Activated T-cell treated with anti-CD3 and anti-CD28 coated beads, Interleukin-2, amount 50 U/mL, for 24 hours (primary cell): ENCODE measurements at places on chromosomes 2 and 18.

DNA sequence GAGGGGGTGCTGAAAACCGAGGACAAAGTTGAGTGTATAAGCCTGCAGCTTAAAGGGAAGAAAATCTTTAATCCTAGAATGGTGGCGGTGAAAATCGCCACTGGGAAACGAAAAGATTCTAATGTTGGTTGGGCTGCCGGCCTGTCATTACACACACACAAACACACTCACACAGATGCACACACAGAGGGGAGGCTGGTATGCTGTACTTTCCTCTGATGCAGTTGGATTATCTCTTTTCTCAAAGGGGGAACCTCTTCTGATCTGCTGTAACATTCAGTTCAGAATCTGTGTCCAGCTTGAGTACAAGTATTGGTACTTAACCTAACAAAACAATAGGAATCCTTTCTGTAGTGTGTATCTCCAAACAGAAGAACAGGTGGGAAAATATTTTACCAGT is 39.0 kb downstream of the ANXA4 start:
- H3K4me1 ChIP-seq, result peaks cover 14% of the 10 kb centered on the region
- H3K36me3 ChIP-seq, result no peaks in the 10 kb centered on the region
- no peaks in the 10 kb centered on the region for H3K27me3 ChIP-seq
- no peak for DNase-seq
- H3K27ac ChIP-seq, result no peak overlapping the region

- H3K36me3 ChIP-seq, result no peaks in the 10 kb centered on the region
- peaks cover 3% of the 10 kb centered on the region for H3K4me1 ChIP-seq
- no peak overlapping the region for H3K27ac ChIP-seq
- H3K4me3 ChIP-seq, result no peak overlapping the region
Measured at GRCh38 chr18:47754311-47755101, 176.0 kb downstream of the SMAD2 start.

GRCh38 chr2:9946818-9947217 is 4.7 kb upstream of the GRHL1 start:
- H3K27ac ChIP-seq, result no peak overlapping the region
- peaks cover 3% of the 10 kb centered on the region for H3K4me1 ChIP-seq
- peaks cover 50% of the 10 kb centered on the region for H3K27me3 ChIP-seq
- DNase-seq, result no peak

DNA sequence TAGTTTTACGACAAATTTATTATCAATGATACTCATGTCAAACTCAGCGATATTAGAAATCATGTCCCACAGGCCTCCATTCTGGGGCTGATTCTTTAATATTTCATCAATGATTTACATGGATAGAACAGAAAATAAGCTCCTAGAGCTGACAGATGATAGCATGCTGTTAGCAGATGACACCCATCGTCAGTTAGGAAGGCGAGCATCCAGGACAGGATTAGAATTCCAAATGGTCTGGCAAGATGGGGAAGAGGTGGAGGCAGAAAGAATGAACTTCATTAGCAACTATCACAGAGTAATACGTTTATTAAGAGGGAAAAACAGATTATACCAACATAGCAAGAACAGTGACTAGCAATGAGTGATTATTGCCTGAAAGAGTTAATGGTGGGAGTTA is 46.2 kb upstream of the ACVR1 start:
- H3K27me3 ChIP-seq, result no peaks in the 10 kb centered on the region
- no peak overlapping the region for H3K27ac ChIP-seq
- DNase-seq, result no peak
- H3K4me1 ChIP-seq, result peaks cover 10% of the 10 kb centered on the region
- H3K4me3 ChIP-seq, result no peak overlapping the region
- H3K36me3 ChIP-seq, result no peaks in the 10 kb centered on the region

- no peaks in the 10 kb centered on the region for H3K27me3 ChIP-seq
- H3K27ac ChIP-seq, result peak overlapping the region; percentile 94
- peak overlapping the region; percentile 61 for H3K4me3 ChIP-seq
- peaks cover 65% of the 10 kb centered on the region for H3K4me1 ChIP-seq
Measured at GRCh38 chr18:13437796-13438506, 219.4 kb downstream of the LDLRAD4 start.

- peaks cover 8% of the 10 kb centered on the region for H3K27me3 ChIP-seq
- H3K36me3 ChIP-seq, result no peaks in the 10 kb centered on the region
- H3K27ac ChIP-seq, result no peak overlapping the region
- no peaks in the 10 kb centered on the region for H3K4me1 ChIP-seq
Measured at GRCh38 chr2:67840460-67841068, 222.2 kb downstream of the C1D start.

GRCh38 chr18:79763407-79763806 is 34.3 kb upstream of the KCNG2 start:
- no peak overlapping the region for H3K27ac ChIP-seq
- H3K36me3 ChIP-seq, result no peaks in the 10 kb centered on the region
- no peak for DNase-seq
- H3K4me3 ChIP-seq, result no peak overlapping the region
- H3K4me1 ChIP-seq, result no peaks in the 10 kb centered on the region
- peaks cover 14% of the 10 kb centered on the region for H3K27me3 ChIP-seq

DNA sequence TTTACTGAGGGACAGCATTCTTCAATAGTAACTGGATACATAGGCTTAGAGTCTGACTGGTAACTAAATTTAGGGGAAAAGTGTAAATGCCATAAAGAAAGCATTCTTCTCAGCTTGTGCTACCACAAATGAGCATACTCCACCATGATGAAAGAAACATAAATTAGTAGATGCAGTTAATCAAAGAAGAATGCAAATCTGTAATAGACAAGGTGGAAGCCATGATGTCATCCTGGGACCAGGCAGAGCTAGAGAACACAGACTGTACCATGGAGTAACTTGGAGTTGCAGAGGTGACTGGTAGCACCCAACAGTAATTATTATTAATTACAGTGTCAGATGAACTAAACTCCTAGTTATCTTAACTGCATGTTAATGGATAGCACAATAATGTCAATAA is 51.7 kb downstream of the RBKS start:
- H3K4me3 ChIP-seq, result no peak overlapping the region
- H3K27ac ChIP-seq, result no peak overlapping the region
- no peak for DNase-seq
- H3K27me3 ChIP-seq, result no peaks in the 10 kb centered on the region
- H3K36me3 ChIP-seq, result no peaks in the 10 kb centered on the region

DNA sequence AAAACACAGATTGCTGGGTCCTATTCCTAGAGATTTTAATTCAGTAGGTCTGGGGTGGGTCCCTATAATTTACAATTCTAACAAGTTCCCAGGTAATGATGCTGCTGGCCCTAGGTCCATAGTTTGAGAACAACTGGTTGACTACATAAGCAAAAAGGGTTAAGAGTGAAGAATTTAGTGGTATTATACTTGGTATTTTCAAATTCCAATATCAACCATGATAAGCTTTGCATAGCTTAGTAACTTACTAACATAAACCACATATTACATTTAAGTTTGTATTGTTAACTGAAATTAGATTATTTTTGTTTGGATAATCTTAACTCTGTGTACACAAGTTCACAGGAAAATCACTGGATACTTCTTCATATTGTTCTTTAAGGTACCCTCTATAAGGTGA is 862.9 kb upstream of the ACVR2A start:
- DNase-seq, result no peak
- no peak overlapping the region for H3K27ac ChIP-seq
- no peak overlapping the region for H3K4me3 ChIP-seq
- no peaks in the 10 kb centered on the region for H3K4me1 ChIP-seq
- no peaks in the 10 kb centered on the region for H3K27me3 ChIP-seq
- H3K36me3 ChIP-seq, result no peaks in the 10 kb centered on the region

- H3K27ac ChIP-seq, result no peak overlapping the region
- H3K4me3 ChIP-seq, result no peak overlapping the region
- peaks cover 3% of the 10 kb centered on the region for H3K4me1 ChIP-seq
- H3K27me3 ChIP-seq, result peaks cover 10% of the 10 kb centered on the region
- DNase-seq, result no peak
Measured at GRCh38 chr2:208172125-208172524, 8.7 kb upstream of the CRYGA start.

GRCh38 chr18:49161627-49162026 is 210.9 kb upstream of the SMAD7 start:
- no peaks in the 10 kb centered on the region for H3K27me3 ChIP-seq
- peaks cover 20% of the 10 kb centered on the region for H3K4me1 ChIP-seq
- H3K36me3 ChIP-seq, result peaks cover 63% of the 10 kb centered on the region

DNA sequence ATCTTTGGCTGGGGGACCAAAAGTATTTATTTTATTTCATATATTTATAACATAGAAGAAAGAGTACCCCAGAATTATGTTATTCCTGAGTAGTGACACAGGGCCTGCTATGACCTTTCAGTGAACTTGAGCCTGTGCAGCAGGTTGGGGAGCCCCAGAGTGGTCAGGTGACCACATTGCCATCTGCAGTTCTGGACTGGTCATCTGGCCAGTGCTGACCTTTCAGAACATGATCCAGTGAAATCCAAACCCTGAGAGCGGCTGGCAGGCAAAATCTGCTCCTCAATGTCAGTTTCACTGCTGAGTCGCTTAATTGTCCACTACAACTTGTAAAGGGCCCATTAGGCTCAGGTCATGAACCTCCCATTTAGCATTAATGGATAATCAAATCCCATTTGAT is 336.7 kb upstream of the KCNH7 start:
- no peak overlapping the region for H3K4me3 ChIP-seq
- no peaks in the 10 kb centered on the region for H3K27me3 ChIP-seq
- DNase-seq, result no peak
- no peaks in the 10 kb centered on the region for H3K4me1 ChIP-seq

- H3K4me1 ChIP-seq, result peaks cover 44% of the 10 kb centered on the region
- H3K27ac ChIP-seq, result peak overlapping the region; percentile 85
- H3K4me3 ChIP-seq, result no peak overlapping the region
- H3K36me3 ChIP-seq, result peaks cover 47% of the 10 kb centered on the region
- no peak for DNase-seq
Measured at GRCh38 chr2:7013471-7014160, 96.4 kb downstream of the RNF144A start.

DNA sequence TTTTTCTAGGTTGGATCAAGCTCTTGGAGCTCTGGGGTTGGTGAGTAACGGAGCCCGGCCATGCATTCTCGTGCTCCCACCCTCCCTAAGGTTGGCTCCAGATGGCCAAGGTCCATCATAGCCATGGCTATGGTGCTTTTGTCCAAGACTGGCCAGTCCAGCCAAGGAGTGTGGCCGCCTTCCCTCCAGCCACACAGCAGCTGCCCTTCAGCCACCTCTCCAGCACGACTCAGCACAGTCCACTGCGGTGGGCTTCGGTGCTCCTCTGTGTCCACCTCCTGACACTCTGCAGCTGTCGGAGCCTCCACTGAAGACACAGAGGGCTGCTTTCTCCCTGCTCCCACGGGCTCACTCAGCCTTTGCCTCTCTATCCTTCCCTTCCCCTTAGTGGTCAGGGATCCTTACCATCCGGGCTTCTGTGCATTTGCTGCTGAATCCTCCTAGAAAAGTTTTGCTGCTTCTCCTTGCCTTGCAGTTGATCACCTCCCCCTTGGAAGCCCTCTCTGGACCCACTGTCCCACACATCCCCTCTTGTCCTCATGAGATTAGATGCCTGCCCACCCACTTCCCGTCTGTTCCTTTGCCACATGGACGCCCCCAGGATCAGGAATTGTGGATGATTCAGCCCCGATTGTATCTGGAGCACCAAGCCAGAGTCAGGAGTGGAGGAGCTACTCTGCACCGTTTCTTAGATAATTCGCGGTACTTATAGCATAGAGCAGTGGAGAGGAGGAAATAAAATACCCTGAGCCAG is 177.1 kb upstream of the COPS8 start:
- no peak overlapping the region for H3K4me3 ChIP-seq
- no peaks in the 10 kb centered on the region for H3K4me1 ChIP-seq
- H3K27me3 ChIP-seq, result peaks cover 21% of the 10 kb centered on the region
- DNase-seq, result no peak
- no peak overlapping the region for H3K27ac ChIP-seq
- H3K36me3 ChIP-seq, result no peaks in the 10 kb centered on the region

- no peak for DNase-seq
- peaks cover 7% of the 10 kb centered on the region for H3K4me1 ChIP-seq
- H3K27ac ChIP-seq, result no peak overlapping the region
- H3K27me3 ChIP-seq, result no peaks in the 10 kb centered on the region
- no peak overlapping the region for H3K4me3 ChIP-seq
Measured at GRCh38 chr2:234204480-234204879, 154.0 kb downstream of the SPP2 start.

GRCh38 chr2:15763106-15763821 is 171.6 kb downstream of the DDX1 start:
- H3K4me3 ChIP-seq, result no peak overlapping the region
- DNase-seq, result no peak
- no peak overlapping the region for H3K27ac ChIP-seq
- no peaks in the 10 kb centered on the region for H3K36me3 ChIP-seq
- no peaks in the 10 kb centered on the region for H3K4me1 ChIP-seq
- H3K27me3 ChIP-seq, result peaks cover 3% of the 10 kb centered on the region

GRCh38 chr2:172169611-172170010 is 66.9 kb upstream of the DLX2 start:
- H3K27me3 ChIP-seq, result peaks cover 11% of the 10 kb centered on the region
- H3K36me3 ChIP-seq, result no peaks in the 10 kb centered on the region
- H3K27ac ChIP-seq, result no peak overlapping the region
- no peak for DNase-seq

DNA sequence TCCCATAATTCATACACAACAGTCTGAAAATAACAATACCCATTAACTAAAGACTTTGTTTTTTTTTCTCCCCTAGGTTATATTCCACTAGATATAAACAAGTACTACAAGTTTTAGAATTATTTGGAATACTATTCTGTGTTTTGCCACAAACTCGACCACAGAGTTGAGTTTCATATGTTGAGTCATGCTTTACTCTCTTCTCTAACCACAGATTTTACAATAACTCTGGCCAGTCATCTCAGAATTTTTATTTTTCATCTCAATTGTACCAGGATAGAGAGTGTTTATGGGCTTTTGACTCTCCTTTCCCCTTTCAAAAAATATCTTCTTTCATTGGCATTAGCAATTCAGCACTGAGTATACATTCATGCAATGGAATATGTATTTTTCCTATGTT is 348.7 kb upstream of the GALNT5 start:
- H3K27ac ChIP-seq, result no peak overlapping the region
- no peak overlapping the region for H3K4me3 ChIP-seq
- H3K27me3 ChIP-seq, result no peaks in the 10 kb centered on the region
- H3K36me3 ChIP-seq, result no peaks in the 10 kb centered on the region

DNA sequence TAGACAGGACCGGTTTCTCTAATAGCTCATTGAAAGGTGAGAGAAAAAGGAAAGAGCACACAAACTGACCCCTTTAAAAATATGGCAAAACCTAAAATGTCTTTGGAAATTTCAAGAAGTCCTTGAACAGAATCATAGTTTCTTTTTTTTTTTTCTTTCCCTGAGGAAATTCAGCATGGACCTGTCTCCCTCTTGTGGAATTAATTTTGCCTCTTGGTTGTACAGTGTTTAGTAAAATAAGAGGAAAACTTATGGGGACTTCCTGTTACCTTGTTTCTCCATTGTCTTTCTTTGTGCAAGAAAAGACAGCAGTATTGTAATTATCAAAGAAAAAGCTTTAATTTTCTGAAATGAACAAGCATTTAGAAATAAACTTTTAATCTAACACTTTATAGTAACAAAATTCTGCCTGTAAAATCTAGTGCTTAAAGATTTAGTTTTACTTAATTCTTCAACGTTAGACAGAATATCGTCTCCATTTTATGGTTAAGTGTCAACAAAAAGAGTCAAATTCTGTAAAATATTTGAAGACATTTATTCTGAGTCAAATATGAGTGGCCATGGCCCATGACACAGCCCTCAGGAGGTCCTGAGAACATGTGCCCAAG is 176.3 kb upstream of the NABP1 start:
- no peaks in the 10 kb centered on the region for H3K36me3 ChIP-seq
- H3K27me3 ChIP-seq, result peaks cover 2% of the 10 kb centered on the region
- no peaks in the 10 kb centered on the region for H3K4me1 ChIP-seq
- no peak overlapping the region for H3K4me3 ChIP-seq
- DNase-seq, result no peak
